Stimulated activated CD4-positive, alpha-beta T cell treated with anti-CD3 and anti-CD28 coated beads, Interleukin-1b, Interleukin-23, amount 100 ng/mL, for 1 hour (primary cell): ENCODE measurements at places on chromosomes 7 and 10.

GRCh38 chr10:28788252-28788651 lies 110.9 kb downstream of the BAMBI start:
- no peak for DNase-seq

DNA sequence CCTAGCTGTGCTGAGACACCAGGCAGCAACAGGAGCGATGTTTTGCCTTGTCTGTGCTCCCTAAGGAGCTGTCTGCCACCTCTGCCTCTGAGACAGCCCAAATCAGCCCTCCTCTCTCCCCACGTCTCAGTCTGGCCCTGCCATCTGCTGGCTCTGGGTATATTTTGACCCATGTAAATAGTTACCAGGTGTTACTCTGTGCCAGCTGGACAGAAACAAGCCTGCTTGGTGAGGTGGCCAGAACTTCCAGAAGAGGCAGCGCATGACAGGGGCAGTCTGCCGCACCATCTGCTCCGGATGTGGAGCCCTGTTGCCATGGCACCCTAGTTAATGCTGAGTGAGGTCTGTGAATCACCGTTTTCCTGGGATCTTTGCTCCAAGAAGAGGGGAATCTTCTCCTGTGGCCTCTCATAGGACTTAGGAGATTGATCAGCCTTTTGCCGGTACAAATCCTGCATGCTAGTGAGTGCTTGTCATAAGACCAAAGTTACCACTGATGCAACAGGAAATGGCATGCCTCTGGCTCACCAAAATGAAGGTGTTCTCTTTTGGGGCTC lies 31.8 kb downstream of the GSTO2 start:
- no peak for DNase-seq

- no peak for DNase-seq
Observed at GRCh38 chr7:149420006-149420405, 40.9 kb downstream of the ZNF777 start.

GRCh38 chr7:46296526-46296925 lies 375.5 kb upstream of the IGFBP3 start:
- DNase-seq: no peak

- DNase-seq: no peak
Observed at GRCh38 chr7:80134115-80134535, 506 bp upstream of the GNAI1 start.

- no peak for DNase-seq
Observed at GRCh38 chr7:131745390-131746248, 189.2 kb upstream of the PODXL start.

- DNase-seq: no peak
Observed at GRCh38 chr10:21184216-21184615, 287.1 kb upstream of the NEBL start.

DNA sequence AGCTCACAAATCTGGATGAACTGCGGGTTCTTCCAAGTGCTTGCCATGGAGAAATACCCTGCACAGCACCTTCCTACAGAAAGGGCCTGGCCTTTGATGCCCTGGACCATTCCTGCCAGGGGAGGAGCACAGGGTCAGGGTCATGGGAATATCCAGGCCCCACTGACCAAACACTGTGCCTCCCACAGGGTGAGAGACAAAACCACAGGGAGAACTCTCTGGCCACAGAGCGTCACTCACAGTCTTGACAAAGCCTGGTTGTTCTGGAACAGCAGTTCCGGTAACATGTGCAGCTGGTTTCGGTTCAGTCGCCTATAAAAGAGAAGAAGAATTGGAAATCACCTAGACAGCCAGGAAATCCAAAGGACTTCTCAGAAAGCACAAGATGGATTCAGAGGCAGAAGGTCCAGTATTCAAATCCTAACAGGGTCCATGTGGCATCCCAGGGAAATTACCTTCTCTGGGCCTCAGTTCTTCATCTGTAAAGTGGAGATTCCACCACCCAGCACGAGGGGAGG lies 28.1 kb downstream of the SLIT1 start:
- DNase-seq: no peak

DNA sequence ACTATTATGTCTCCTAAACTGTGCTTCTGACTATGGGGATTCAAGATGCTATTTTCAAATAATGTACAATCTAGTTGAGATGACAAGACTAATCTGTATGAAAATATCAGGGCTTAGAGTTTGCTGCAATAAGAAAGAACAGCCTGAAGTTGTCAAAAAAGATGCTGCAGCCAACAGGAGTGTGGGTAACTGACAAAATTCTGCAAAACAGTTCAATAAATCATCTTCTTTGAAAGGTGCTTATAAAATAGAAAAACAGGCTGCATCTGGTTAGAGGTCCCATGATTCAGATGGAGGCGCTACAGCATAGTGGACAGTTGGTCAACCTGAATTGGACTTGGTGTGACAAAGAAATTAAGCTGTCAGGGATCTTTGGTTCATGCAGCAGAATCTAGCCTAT lies 511.0 kb downstream of the XPNPEP1 start:
- DNase-seq: no peak

- no peak for DNase-seq
Observed at GRCh38 chr10:73404690-73405089, 9.2 kb downstream of the ANXA7 start.

- DNase-seq: no peak
Observed at GRCh38 chr7:41652267-41652666, 50.6 kb downstream of the INHBA start.

DNA sequence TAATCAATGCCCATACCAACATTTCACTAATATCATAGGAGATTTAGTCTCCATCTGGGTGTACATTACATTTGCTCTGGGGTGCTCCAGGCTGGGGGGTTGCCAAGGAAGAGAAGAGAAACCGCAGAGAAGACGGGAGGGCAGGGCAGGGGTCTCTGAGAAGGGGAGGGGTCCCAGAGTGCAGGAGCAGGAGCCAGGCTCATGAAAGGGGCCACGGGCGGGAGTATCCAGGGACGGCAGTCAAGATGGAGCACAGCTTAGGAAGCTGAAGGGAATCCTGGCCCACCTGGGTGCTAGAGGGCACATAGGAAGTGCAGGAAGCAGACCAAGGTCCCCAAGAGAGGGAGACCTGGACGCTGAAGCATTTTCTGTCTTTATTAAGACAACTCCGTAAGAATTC lies 2.2 kb downstream of the LEP start:
- DNase-seq: no peak

GRCh38 chr10:63467841-63468240 lies 2.1 kb upstream of the JMJD1C start:
- DNase-seq: no peak

DNA sequence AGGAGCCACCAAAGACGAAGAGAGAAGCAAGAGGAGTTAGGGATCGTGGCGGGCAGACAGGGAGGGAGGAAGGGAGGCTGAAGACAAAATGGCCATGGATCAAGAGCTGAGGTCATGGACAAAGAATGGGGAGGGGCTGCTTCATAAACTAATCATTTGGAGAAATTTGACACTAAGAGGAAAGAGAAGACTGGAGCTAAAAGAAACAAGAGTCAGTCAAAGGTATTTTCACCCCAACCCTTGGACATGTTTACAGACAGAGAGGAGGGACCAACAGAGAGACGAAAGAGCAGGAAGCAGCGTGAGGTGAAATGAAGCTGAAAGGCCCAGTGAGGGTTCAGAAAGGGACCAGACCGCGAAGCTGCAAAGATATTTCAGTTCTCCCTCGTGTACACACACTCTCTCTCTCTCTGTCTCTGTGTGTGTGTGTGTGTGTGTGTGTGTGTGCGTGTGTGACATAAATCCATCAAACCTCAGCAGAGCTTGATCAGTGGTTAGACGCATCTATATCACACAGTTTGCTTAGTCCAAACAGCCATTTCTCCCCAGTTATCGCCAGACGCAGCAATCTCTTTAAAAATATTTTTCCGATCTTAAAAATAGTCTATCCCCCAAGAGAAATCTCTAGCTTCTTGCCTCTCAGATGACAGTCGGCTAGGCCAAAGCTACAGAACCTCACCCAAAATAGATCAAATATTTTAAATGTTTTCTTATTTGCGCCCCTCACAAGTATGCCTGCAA lies 12.5 kb upstream of the CALD1 start:
- no peak for DNase-seq

DNA sequence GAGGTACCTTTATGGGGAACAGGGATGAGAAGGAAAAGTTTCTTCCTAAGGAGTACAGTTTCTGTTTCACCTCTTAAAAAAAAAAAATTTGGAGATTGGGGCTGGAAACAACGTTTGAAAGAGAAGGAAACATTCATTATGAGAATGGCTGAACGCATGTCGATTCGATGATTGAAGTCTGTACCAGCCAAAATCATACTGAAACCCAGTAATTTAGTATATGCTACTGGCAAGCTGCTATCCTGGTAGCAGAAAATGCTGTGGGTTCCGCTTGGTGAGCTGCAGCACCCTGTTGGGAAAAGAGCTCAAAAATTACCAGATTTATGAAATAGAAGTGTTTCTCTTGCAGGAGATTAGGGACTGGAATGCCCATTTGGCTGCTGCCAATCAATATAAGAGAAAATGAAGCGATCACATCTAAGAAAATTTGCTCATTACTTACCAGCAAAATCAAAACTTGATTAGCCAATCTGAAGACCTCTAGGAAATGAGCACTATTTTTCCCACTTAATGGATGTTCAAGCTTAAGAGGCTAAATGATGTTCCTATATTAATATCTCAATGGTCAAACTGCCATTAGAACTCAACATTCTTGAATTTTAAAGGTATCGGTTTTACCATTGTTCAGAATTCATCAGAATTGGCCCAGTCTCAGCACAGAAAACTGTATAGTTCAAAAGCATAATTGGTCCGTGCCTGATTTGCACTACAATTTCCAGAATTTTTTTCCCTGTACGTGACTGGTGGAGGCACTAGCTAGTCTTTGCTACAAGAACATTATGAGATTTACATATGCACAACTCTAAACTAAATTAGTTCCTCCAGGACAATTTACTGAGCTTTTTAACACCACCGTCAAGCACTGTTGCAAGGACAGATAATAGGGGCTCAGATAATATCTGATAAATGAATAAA lies 1.2 kb upstream of the ITGB1 start:
- DNase-seq: no peak

GRCh38 chr10:84191106-84191505 lies 3.2 kb upstream of the CDHR1 start:
- no peak for DNase-seq

DNA sequence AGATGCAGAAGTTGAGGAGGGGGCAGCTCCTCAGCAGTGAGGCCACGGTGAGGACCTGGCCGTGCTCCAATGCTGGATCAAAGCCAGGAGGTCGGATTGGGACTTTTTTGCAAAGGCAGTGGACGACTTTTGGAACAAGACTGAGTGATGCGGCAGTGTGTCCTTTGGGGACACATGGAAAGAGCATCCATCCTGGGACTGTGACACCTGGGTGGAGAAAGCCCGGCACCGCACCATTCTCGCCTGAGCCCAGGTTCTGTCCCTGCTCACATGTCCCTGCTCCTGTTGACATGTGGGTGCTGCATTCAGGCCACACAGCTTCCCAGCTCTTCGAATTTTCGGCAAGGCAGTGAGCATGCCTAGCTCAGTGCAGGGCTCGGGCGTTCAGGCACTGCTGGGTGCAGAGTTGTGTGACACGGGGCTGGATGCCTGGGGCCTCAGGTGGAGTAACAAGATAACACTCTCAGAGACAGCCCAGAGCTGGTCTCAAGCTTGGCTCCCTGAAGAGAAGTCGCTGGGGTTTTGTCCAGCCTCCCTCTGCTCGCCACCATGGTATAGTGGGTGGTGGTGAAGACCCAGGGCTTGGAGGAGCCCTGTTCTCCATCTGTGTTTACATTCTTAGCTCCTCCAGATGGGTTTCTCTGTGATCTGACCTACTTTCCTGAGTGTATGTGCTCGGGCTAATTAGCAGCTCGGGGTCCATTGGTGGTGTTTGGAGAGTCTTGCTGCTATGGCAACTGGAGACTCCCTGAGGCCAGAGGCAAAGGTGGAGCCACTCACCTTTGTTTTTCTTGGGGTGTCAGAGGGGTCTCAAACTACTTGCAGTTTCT lies 111.7 kb upstream of the BTBD16 start:
- no peak for DNase-seq

DNA sequence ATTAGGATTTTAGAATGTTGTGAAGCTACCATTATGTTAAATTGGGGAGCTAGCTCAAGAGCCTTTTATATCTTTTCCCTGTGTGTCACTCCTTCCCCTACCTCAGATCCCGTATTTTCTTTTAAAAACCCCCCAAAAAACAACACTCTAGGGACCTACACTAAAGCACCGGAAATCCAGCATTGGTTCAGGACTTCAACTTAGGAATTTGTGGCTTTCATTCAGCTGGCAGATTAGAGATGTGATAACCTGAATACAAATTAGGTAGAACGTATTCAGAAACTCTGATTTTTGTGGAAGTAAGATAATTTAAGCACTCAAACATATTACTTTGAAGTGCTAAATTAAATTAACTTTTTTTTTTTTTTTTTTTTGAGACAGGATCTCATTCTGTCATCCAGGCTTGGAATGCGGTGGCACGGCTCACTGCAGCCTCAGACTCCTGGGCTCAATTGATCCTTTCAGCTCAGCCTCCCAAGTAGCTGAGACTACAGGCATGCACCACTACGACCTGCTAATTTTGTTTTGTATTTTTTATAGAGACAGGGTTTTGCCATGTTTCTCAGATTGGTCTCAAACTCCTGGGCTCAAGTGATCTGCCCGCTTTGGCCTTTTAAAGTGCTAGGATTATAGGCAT lies 6.8 kb downstream of the TBC1D12 start:
- no peak for DNase-seq

GRCh38 chr10:14532473-14533251 lies 201.9 kb upstream of the FRMD4A start:
- no peak for DNase-seq

DNA sequence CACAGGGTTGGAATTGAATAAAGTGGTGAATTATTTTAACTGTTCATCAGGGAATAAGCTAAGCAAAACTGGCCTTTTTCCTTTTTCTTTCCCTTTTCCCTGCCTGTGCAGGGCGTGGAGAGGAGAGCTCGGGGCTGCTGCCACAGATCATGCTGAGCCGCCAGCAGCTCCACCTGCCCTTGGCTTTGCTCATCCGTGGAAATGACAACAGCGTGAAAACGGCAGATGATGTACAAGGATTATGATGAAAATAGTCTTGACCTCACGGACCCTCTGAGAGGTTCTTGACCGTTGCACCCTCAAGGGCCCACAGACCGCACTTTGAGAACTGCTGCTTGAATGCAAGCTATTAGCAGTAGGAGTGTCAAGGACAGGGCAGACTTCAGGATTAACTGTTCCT lies 10.6 kb downstream of the PPP2R2D start:
- DNase-seq: no peak

DNA sequence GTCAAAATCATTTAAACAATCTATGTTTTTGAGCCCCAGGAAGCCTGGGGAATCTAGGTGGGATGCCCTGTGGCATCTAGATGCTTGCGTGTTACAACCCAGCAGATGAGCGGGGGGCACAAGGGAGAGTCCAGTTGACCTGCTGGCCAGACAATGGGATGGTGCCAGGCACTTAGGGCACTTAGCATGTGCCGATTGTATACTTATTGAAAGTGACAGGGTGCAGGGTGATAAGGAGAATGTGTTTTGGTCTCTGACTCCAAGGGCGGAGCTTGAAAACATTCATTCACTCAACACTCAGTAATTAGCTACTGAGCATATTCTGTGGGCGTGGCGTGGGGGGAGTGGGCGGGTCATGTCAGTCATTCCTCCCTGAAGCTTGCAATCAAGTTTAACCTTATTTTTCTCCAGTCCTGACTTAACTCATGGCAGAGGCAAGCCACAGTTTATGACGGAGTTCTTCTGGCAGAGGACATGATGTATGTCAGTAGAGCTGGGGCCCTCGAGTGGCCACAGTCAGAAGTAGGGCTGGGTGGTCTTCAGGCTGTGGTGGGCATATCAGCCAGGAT lies 115.1 kb downstream of the PRKCQ start:
- no peak for DNase-seq

- no peak for DNase-seq
Observed at GRCh38 chr7:141872931-141873330, 31.6 kb upstream of the PRSS37 start.
